ENCODE measurements at places on chromosomes 16 and 17.

- DNase-seq = no peak
Measured at GRCh38 chr16:29920288-29921033, 5.6 kb downstream of the KCTD13 start.

GRCh38 chr17:78132084-78132676 lies 1.6 kb downstream of the TMC8 start:
- DNase-seq = no peak

GRCh38 chr16:67893743-67894399 lies 817 bp downstream of the PSKH1 start:
- DNase-seq = no peak

- peak; percentile 49 for DNase-seq
Measured at GRCh38 chr17:40026816-40027613, 11.8 kb downstream of the CSF3 start.

GRCh38 chr17:31235110-31235509 lies 61.9 kb downstream of the OMG start:
- no peak for DNase-seq

- no peak for DNase-seq
Measured at GRCh38 chr17:50660887-50661345, 26.2 kb downstream of the ABCC3 start.

DNA sequence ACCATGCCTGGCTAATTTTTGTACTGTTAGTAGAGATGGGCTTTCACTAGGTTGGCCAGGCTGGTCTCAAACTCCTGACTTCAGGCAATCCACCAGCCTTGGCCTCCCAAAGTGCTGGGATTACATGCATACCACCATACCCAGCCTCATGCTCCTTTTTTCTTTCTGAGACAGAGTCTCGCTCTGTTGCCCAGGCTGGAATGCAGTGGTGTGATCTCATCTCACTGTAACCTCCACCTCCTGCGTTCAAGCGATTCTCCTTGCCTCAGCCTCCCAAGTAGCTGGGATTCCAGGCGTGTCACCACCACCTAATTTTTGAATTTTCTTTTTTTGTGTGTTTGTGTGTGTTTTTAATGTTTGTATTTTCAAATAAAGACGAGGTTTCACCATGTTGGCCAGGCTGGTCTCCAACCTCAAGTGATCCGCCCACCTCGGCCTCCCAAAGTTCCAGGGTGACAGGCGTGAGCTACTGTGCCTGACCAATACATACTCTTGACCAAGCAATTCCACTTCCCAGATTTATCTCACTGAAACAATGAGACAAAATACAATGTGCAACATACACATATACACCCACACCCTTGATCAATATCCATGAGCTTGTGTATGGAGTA lies 5.0 kb downstream of the GRB2 start:
- DNase-seq = no peak

DNA sequence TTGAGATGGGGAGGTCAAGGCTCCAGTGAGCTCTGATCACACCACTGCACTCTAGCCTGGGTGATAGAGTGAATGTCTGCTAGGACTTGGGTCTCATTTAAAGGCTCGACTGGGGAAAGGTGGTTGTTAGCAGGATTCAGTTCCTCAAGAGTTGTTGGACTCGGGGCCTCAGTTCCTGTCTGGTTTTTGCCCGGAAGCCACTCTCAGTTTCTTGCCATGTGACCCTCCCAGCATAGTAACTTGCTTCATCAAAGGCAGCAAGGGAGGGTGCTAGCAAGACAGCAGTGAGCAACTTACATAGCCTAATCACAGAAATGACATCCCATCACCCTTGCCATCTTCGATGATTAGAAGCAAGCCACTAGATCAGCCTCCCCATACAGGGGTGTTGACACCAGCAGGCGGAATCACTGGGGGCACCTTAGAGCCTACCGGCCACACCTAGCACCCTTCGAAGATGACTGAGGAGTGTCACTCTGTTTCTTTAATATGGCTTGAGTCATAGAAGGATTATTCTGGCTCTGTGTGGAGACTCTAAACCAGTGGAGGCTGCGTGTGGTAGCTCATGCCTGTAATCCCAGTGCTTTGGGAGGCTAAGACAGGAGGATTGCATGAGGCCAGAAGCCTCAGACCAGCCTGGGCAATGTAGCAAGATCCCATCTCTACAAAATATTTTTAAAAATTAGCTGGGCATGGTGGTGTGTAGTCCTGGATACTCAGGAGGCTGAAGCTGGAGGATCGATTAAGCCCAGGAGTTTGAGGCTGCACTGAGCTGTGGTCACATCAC lies 13.2 kb upstream of the SCNN1B start:
- no peak for DNase-seq

- peak; percentile 45 for DNase-seq
Measured at GRCh38 chr16:67936124-67936879, at the start of gene PSMB10. TSS of gene PSMB10 (minus strand) at chr16:67936850. CDS start at chr16:67936749, 101 bp downstream.

DNA sequence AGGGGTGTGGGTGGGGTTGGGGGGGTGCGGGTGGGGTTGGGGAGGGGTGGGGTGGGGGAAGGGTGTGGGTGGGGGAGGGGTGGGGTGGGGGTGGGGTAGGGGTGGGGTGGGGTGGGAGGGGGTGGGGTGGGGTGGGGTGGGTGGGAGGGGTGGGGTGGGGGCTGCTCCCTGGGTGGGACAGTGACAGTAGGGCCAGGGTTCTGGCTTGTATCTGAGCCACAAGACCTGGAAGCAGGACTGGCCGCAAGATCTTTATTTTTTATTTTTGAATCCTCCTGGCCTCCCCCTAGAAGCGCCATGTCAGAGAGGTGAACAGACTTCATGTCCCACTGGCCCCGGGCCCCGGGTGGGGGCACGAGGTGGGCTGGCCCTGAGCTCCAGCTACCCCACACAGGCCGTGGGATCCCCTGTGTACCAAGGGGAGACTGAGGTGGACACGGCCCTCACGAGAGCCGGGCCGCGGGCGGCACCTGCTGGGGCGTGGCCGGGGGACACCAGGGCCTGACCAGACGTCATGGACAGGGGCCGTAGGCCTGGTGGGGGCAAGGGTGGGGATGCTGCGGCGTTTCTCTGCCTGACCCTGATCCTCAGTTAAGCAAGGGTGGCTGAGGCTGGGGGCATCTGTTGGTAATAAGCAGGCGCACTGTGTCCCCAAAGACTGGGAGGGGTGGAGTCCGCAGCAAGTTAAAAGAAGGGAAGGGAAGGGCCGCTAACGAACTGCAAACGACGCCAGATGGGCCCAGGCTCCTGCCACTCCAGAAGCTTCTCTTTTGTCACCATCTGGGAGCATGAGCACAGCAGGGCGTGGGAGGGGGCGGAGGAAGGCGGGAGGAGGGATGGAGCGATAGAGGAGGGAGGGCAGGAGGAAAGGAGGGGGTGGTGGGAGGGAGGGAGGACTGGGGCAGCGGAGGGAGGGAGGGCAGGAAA lies 22.3 kb upstream of the PABPN1L start:
- DNase-seq = no peak

DNA sequence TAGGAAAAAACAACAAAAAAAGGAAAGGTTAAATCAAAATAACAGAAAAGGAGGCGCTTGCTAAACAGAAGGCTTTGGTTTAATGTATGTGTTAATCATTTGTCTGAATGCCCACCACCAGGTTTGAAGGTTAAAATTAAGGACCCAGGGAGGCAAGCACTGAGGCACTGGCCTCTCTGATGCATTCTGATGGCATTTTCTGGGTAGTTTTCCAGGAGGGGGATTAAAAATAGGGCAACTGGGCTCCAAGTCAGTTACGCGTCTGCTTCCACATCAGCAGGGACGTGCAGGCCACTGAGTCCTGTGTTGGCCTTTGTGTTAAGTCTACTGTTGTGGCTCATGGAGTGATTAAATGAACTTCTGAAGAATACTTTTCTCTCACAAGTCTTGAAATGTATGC lies 26.9 kb downstream of the MARF1 start:
- no peak for DNase-seq

DNA sequence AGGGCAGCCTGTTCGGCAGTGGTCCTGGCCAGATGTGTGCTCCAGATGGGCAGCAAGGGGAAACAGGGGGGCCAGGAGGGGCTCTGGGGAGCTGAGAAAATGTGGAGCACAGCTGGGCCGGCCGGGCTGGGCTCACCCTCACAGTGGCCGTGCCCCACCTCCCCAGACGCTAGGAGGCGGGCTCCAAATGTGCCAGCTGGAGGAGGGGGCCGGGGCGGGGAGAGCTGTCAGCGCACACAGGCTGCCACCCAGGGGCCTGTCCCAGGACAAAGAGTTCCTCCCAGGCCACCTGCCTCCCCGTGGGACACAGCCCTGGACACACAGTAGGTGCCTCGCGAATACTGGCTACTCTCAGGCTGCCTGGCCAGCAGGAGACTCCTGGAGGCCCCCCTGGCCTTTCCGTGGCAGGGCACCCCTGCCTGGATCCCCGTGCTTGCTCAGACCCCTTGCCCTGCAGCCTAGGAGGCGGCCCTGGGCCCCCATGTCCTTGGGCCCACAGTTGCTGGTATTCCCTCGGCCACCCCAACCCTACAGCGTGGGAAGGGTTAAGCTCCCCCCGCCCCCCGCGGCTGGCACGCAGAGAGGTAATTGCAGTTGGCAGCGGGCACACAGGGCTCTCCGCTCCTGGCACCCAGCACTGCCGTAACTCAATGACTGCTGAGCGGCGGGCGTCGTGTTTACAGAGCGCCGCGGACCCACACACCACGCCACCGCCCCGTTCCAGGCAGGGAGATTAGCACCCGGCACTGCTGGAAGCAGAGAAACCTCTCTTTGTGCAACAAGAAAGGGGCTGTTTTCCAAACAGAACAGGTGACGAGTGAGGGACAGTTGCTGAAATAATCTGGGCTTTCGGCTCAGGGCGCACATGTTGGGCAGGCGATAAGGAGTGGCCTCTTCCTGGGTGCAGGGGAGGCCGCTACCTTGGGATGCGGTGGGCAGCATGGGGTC lies 32.2 kb downstream of the BAHCC1 start:
- no peak for DNase-seq

DNA sequence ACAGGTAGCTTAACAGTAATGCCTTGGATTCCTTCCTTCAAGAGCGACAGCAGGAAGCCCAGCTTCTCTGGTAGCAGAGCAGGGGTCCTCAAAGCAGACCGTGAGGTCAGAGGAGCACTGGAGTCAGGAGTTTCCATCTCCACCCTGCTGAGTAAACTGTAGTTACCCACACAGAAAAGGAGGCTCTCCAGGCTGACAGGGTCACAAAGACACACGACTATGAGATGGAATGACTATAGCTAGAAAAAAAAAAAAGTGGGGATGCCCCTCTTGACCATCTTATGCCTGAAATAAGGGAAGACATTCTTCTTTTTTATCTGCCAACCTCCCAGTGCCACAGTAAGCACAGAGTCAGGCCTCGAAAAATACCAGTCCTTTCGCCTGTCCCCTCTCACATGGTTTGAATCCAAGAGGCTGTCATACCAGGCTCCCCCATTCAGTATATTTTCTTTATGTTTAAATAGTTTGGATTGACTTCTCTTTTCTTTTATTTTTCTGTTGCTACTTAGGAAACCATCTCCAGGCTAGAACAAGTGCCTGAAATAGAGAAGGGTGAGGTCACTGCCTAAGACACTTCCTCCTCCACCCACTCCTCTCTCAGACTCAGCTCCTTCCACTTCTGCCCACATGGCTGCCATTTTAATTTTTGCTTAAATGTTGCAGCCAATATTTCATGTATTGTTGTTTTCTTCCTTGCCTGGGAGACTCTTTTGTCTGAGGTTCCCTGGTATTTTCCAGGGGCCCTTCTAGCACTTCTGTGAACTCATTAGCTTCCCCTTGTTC lies 707.4 kb downstream of the MAF start:
- DNase-seq = no peak

- DNase-seq = no peak
Measured at GRCh38 chr17:15945527-15946191, 729 bp downstream of the ADORA2B start.
